HTR-8/SVneo (cell line): ENCODE measurements at places on chromosomes 11 and 22.

DNA sequence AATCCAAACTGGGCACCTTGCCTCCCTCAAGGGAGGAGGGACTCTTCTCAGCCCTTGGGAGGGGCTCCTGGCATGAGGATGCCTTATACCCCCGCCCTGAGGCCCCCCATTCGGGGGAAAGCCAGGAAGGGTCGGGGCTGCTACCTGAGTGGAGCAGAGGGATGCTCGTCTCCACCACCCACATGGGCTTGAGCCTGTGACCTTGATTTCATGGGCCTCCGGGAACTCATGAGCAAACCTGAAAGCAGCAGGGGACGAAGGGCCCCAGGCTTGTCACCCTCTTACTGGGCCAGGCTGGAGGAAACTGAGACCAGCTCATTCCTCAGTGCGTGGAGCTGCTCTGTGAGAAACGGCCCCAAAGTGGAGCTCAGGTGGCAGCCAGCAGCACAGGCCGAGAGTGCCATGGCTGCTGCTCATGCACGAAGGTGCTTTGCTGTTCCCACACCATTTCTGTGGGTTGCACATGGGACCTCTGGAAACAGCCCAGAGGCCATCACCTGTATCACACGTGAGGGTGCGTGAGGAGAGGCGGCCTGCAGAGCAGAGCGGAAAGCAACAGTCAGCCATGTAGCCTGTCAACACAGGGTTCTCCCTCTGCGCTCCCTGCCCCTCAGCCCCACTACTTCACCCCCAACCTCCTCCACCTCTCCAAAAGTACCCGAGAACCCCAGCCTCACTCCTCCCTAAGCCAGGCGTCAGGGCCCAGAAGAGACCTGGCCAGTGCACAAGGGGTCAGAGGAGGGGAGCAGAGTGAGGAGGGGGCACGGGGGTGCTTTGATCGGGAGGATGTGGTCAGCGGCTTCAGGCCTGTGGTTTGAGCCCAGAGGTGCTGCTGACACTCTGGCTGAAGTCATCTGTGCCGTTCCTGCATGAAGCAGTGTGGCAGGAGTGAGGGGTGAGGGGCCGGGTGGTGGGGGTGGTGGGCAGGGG is 14.1 kb upstream of the IL2RB start:
- no peak for DNase-seq

- peak; percentile 24 for DNase-seq
Observed at GRCh38 chr11:86099874-86100273, 31.0 kb upstream of the PICALM start.

DNA sequence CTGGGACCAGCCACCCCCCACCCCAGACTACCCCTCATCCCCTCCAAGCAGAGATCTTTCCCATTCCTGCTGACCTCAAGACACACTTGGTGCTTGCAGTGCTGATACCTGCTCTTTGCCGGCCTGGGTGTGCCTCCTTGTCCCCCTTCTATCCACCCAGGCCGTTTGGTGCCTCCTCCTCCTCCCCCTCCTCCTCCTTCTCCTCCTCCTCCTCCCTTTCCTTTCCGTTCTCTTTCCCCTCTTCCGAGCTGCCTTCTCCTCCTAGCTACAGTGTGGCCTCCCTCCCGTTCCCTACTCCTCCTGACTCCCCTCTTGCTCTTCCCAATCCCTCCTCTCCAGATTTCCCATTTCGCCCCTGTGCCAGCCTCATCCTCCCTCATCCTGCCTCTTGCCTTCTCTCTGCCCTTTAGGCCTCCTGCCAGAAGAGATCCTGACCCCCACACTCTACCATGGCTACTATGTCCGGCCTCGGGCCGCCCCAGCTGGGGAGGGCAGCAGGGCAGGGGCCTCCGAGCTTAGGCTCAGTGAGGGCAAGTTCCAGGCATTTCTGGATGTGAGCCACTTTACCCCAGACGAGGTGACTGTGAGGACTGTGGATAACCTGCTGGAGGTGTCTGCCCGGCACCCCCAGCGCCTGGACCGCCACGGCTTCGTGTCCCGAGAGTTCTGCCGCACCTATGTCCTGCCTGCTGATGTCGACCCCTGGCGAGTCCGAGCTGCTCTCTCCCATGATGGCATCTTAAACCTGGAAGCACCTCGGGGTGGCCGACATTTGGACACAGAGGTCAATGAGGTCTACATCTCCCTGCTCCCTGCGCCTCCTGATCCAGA is 712 bp downstream of the HSPB2 start:
- DNase-seq = no peak

- no peak for DNase-seq
Observed at GRCh38 chr11:129800655-129801054, 15.0 kb upstream of the TMEM45B start.

- no peak for DNase-seq
Observed at GRCh38 chr11:11422411-11423128, 69.5 kb upstream of the CSNK2A3 start.
